Anterior cingulate cortex (tissue), 58 donors: ENCODE measurements at places on chromosomes 3 and 15.

GRCh38 chr3:50417637-50418033 is 58.3 kb upstream of the TMEM115 start:
- DNase-seq: no peak

GRCh38 chr15:85430406-85431204 is 50.2 kb downstream of the AKAP13 start:
- DNase-seq: no peak

GRCh38 chr15:70094690-70095311 is 2.9 kb downstream of the TLE3 start:
- DNase-seq: no peak

GRCh38 chr3:129758785-129759320 is 134.7 kb downstream of the TMCC1 start:
- no peak for DNase-seq

DNA sequence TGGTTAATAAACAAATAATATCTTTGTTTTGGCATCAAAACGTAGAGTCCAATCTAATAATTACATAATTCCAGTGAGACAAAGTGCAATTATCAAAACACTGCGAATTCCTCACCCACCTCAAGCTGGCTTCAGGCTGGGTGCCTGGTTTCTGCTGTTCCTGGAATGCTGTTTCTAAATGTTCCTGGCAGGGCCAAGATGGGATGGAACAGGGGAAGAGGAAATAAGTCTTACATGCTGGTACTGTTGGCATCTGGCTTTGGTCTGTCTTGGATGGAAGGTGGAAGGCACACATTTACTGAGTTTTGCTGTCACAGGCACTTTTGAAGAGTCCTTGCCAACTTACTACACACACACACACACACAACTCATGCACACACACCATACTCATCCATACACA is 101.9 kb upstream of the SLCO3A1 start:
- DNase-seq: no peak

- no peak for DNase-seq
These were observed 124.7 kb downstream of the SRGAP3 start for GRCh38 chr3:9124730-9125129.

DNA sequence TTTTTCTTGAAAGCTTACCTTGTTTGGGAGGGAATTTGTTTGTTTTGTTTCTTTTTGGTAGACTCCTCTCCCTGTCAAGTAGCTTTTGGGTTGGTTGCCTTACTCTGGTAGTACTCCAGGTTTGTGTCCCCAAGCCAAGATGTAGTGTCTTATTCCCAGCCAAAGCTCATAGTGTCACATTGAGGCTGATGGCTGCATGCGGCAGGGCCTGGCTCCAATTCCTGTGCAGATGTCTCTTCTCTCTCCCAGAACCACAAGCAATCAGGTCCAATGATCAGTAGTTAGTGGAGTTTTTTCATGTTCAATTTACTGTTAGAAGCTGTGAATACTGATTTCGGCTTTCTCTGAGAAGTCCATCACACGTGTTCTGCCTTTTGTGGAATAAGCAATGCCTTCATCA is 221.1 kb upstream of the THBS1 start:
- no peak for DNase-seq

GRCh38 chr15:51499379-51499976 is 123.1 kb downstream of the DMXL2 start:
- no peak for DNase-seq

DNA sequence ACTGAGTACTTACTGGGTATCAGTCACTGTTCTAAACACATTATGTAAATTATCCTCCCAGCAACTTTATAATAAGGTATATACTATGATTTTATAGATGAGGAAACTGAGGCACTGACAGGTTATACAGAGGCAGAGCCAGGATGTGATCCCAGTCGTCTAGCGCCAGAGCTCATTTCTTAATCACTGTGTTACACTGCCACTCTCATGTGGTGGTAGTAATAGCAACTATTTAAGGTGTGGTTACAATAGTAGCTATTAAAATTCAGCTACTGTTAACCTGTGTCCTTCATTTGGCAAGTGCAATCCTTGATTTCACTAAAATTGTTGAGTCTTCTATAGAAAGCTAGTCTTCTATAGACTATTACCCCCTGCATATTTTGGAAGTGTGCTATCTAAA is 43.1 kb upstream of the TRPC1 start:
- no peak for DNase-seq

GRCh38 chr3:21779909-21780308 is 28.9 kb upstream of the ZNF385D start:
- DNase-seq: no peak

- DNase-seq: no peak
These were observed 184.3 kb upstream of the LINGO1 start for GRCh38 chr15:77816983-77817382.

DNA sequence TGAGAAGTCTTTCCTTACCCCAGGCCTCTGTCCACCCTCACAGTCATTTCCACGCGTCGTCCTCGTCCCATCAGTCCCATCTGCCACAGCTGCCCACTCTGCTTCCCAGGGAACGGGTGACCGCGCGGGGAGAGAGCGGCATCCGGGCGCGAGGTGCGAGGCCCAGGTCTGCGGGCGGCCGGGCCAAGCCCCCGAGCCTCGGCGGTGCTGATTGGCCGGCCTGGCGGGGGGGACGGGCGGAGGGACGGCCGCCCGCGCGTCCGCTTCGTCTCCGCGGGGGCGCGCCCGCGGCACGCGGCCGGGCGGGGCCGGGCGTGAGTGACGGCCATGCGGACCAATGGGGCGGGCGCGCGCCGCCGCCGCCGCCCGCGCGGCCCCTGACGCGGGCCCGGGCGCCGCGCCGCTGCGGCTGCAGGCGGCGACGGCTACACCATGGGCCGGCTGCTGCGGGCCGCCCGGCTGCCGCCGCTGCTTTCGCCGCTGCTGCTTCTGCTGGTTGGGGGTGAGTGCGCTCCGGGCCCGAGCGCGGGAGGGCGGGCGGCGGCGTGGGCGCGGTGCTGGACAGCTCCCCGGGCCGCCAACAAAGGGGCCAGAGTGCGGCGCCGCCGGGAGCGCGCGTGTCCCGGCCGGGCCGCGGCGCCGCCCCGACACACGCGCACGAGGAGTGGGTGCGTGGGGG is at the start of gene PODXL2:
TSS of gene PODXL2 (plus strand) at position 398 of the 679 bp plus-strand sequence. CDS start at position 433, 35 bp downstream.
- no peak for DNase-seq

GRCh38 chr15:58690703-58691102 is 58.8 kb downstream of the ADAM10 start:
- no peak for DNase-seq

DNA sequence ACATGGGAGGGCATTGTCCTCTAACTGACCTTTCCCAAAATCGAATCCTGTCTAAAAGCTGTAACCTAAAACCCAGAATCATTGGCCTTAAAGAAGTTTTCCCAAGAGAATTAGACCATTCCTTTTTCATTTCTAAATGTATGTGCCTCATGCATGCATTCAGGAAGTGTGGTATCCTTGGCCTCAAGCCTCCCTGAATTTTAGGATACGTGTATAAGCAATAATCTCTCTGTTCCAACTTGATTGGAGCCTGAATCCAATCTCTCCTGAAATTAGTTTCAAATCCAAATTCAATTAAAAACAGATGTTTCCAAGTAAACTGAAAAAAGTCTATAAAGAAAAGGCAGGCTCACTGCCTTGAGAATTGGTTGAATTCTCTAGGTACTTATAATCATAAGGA is 86.0 kb upstream of the VEPH1 start:
- no peak for DNase-seq

GRCh38 chr3:184690192-184690883 is 21.5 kb downstream of the MAGEF1 start:
- no peak for DNase-seq

- DNase-seq: no peak
These were observed 38.7 kb upstream of the FAH start for GRCh38 chr15:80114114-80114513.

- DNase-seq: no peak
These were observed 3.3 kb upstream of the ISLR start for GRCh38 chr15:74170071-74170844.

- no peak for DNase-seq
These were observed 110.4 kb downstream of the WNT7A start for GRCh38 chr3:13769422-13769821.

DNA sequence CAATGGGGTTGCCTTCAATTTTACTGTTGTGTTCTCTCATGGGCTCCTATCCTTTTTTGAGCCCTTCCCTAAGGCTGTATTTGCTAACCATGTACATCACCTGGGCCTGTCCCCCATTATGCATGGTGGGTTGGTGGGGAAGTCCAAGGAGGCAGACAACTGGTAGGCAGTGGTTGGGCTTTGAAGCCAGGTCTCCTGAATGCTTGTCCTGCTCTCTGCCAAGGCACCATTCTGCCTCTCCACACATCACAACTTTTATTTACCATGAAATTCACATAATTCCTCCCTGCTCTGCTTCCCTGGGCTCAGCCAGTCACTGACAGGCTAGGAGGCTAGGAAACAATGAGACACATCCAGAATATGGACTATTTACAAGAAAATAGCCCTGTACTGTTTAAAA is 41.0 kb upstream of the COPB2 start:
- DNase-seq: no peak

GRCh38 chr3:148078658-148079057 is 619.0 kb upstream of the AGTR1 start:
- DNase-seq: no peak

DNA sequence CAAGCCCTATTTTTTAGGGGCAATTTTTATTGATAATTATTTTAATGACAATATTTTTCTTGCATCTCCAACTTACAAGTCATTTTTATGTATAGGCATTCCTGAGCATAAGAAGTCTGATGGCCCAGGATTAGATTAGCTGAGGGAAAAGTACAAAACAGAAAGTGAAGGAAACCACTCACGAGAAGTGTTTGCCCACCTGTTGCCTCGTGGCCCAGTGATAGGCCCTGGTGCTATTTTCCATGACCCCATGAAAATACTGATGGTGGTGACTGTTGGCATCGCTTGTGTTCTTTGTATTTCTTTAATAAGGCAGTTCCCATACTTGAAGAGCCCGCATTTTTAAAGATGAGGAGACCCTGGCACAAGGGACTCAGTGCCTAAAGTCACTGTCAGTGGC is 7.9 kb upstream of the LMCD1 start:
- DNase-seq: no peak

GRCh38 chr3:117398141-117398899 is 688.7 kb downstream of the TUSC7 start:
- DNase-seq: peak; percentile 78

DNA sequence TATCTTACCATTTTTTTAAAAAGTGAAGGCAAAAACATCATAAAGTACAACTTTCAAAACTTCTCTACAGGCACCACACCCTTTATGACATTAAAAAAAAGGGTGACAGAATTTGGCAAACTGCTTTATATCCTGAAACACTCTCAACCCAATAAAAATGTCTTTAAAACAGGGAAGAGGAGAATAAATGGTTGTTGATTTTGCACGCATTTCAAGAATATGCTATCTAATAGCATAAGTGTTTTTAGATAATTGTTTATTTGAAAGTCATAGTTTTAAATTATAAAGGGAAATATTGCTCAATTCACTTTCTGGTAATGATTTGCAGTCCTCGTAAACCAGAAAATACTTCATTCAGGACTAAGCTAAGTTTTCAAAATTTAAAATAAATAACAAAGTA is 1.7 kb upstream of the PCOLCE2 start:
- DNase-seq: no peak

- DNase-seq: no peak
These were observed 83.3 kb upstream of the KCNH8 start for GRCh38 chr3:19065027-19065426.

DNA sequence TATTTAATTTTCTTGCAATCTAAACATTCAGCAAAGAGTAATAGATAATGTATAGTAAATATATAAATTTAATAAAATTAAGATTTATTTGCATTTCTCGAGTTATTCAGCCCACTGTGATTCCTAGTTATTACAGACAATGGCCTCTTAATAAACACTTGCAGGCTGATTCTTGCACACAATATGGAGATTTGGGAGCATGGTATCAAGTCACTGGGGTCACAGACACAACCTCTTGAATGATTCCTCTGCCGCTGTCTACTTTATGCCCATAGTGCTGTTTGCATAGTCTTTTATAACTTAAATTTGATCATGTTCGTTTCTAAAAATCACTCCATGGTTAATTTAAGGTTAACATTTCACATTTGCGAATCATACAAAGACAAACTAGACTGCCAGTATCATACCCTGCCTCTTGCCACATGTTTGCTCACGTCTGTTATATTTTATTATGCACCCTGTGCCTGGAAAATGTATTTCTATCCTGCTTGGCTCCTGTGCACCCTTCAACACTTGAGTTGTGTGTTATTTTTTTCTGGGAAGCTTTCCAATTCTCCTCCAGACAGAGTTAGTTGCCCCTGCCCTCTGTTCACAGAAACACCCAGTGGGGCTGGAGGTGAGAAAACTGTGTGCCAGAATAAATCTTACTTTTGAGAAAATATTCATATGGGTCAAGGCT is 206.3 kb upstream of the ROBO1 start:
- DNase-seq: no peak

DNA sequence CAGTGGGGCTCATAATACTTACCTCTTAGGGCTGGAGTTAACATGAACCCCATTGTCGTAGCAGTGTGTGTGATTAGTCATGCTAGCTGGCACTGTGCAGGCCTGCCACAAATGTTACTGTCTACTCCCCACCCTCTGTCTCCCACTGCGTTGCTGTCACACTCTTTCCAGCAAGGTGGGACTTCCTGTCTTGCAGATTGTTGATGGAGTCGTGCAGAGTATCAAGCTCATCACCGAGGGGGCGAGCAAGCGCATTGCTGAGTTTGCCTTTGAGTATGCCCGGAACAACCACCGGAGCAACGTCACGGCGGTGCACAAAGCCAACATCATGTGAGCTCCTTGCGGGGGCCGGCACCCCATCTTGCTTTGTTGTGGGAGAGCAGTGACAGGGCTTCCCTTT is 12.9 kb downstream of the IDH3A start:
- DNase-seq: peak; percentile 14

DNA sequence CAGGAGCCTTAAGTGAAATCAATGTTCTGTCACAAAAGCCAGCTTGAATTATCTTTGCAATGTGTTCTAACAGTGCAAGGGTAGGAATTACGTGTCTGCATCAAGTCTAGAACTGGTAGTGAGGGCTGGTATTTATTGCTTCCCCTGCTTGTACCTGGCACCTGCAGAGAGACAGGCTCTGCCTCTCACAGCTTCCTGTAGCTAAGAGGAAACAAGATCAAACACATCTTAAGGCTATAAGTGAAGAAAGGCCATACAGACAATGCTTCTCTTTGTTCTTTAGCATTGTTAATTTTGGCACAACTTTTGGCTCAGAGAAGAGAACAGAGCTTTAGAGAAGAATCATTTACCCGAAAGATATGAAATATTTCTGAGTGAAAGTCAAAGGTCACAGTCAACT is 479.9 kb downstream of the GRM7 start:
- DNase-seq: no peak

GRCh38 chr15:35720984-35721383 is 175.0 kb upstream of the DPH6 start:
- no peak for DNase-seq
